Stimulated activated CD8-positive, alpha-beta memory T cell treated with anti-CD3 and anti-CD28 coated beads, Interleukin-7, amount 100 ng/mL, for 1 hour (primary cell): ENCODE measurements at places on chromosomes 12 and 14.

DNA sequence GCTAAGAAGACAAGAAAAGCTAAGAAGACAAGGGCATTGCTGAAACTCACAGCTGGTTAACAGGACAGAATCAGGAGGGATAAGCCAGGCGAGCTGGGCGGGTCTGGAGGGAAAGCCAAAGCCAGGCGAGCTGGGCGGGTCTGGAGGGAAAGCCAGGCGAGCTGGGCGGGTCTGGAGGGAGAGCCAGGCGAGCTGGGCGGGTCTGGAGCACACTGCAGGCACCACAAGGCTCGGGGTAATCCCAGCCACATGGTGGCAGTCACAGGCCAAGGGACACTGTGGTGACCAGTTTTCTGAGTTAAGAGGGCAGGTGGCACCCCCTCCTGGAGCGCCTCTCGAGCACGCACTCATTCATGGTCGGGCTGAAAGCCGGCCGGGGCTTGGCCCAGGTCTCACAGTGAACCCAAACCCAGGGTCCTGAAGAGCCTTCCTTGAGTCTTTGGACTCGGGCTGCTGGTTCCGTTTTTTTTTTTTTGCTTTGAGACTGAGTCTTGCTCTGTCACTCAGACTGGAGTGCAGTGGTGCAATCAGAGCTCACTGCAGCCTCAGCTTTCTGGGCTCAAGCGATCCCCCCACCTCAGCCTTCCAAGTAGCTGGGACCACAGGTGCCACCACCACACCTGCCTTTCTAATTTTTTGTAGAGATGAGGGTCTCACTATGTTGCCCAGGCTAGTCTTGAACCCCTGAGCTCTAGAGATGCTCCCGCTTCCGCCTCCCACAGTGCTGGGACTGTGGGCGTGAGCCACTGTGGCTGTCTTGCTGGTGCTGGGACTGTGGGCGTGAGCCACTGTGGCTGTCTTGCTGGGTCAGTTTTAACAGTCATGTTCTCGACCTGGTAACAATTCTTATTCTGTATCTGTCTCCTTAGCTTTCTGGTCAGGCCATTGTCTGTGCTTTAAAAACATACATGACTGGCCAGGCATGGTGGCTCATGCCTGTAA, 40.2 kb downstream of the HSP90AA1 start:
- no peak for DNase-seq

DNA sequence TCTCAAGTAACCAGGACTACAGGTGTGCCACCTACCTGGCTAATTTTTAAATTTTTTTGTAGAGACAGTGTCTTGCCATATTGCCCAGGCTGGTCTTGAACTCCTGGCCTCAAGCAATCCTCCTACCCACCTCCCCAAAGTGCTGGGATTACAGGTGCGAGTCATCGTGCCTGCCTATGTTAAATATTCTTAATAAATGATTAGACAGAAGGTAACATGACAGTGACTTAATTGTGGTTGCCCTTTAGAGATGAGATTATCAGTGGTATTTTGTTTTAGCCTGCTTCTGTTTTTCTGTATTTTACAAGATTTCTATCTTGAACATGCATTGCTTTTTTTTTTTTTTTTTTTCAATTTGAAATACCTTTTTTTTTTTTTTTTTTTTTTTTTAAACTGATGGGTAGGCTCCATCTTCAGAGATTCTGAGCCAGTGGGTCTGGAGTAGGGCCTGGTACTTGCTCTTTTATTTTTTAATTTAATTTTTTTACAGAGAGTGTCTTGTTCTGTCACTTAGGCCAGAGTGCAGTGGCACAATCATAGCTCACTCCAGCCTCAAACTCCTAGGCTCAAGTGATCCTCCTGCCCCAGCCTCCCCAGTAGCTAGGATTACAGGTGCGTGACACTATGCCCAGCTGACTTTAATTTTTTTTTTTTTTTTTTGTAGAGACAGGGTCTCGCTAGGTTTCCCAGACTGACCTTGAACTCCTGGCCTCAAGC, 88.4 kb downstream of the BORCS5 start:
- no peak for DNase-seq

DNA sequence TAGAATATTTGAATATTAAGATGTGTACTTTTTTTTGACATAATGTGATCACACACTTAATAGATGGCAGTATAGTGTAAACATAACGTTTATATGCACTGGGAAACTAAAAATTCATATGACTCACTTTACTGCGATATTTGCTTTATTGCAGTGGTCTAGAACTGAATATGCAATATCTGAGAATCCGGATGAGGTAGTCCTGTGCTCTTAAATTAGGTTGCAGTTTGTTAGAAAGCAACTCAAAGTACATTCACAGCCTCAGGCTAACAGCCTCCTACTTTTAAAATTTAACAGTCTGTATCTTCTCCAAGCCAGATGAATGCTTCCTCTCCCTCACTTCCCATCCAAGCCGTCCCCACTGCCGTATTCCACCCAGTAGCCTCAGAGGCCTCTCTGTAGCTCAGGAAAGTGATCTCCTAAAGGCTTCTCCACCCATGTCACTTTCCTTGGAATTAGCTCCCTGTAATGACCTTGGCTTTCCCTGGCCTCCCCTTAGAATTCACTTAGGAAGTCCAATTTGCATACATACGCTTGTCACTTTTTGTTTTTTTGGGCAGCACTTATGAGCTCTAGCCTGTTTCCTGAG, 43.7 kb downstream of the TESPA1 start:
- DNase-seq, result no peak

GRCh38 chr12:5138845-5139244, 95.2 kb downstream of the KCNA5 start:
- DNase-seq, result no peak

GRCh38 chr14:56659378-56659777, 79.8 kb downstream of the TMEM260 start:
- DNase-seq, result no peak

- DNase-seq, result no peak
These were observed 20.7 kb downstream of the PELI2 start for GRCh38 chr14:56138928-56139327.

DNA sequence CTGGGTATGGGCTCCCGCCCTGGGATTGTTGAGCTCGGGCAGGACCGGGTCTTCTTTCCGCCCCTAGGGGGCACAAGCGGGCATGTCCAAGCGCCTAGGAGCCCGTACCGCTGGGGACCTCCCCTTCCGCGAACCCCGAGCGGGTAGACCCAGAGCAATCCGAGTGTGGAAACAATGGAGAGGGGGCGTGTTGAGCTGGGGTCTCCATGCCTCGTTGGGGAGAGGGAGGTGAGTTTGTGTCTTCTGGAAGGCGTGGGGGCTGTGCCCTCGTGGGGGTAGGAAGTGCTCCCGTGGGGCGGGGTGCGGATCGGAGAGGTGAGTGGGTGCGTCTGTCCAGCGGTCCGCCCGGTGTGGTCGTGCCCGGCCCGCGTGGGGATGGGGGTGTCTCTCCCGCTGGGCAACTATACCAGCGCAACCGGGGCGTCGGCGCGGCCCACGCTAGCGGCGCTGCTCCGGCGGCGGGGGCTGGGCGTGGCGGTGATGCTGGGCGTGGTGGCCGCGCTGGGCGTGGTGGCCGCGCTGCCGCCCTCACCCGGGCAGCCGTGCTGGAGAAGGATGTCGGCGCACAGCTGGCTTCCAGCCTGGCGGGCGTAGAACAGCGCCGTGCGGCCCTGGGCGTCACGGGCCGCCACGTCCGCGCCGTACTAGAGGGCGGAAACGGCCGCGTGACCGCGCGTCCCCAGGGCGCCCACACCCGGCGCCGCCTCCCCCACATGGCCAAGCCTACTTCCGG, 12.2 kb downstream of the AGAP2 start:
- DNase-seq, result no peak

GRCh38 chr12:92648242-92649031, 54.4 kb upstream of the PLEKHG7 start:
- no peak for DNase-seq

DNA sequence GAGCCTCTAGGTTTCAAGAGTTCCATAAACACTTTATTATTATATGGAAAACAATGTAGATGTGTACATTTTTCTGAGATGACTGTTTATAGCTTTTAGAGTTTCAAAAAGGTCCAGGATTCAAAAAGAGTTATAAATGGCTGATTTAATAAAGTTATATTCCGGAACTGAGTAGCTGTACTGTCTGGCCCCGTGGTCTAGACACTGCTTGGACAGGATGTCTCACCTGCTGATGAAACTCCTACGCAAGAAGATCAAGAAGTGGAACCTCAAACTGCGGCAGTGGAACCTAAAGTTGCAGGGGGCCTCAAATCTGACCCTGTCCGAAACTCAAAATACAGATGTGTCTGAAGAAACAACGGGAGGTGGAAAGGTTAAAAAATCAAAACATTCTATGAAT, 69.7 kb downstream of the DCAF5 start:
- DNase-seq, result no peak

DNA sequence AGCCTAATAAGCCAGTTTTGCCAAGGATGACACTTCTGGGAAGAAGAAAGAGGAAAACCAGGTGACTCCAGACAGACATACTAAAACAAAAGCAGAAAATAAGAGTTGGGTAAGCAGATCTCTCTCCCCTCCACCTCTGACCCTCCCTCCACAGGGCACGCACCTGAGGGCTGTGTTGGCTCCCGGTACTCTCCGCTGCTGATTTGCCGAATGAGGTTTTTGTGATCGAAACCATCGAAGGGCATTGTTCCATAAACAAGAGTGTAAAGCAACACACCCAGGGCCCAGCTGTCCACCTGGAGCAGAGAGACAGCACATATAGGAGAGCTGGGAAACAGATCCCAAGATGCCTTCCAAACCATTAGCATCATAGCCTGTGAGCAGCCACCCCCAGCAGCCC, 68.1 kb downstream of the NUAK1 start:
- no peak for DNase-seq

- DNase-seq, result no peak
These were observed 159.6 kb upstream of the PZP start for GRCh38 chr12:9367828-9368227.

DNA sequence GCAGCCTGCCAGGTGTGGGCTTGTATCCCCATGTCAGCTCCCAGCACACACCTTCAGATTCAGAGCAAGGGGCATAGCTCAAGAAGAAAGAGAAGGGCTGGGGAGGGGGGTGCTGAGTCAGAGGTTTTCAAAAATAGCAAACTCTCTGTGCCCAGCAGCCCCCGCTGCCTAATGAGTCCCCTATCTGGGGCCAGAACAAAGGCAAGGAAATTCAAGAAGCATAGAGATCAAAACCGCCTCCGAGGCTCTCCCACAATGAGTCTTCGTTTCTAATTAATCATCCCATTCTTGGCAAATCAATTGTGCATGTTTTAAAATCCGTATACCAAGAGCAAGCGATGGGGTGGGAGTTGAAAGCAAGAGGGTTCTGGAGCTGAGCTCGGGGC, 19.5 kb upstream of the CMKLR1 start:
- DNase-seq, result no peak

GRCh38 chr14:35352274-35353233, 52.0 kb downstream of the NFKBIA start:
- DNase-seq, result no peak

DNA sequence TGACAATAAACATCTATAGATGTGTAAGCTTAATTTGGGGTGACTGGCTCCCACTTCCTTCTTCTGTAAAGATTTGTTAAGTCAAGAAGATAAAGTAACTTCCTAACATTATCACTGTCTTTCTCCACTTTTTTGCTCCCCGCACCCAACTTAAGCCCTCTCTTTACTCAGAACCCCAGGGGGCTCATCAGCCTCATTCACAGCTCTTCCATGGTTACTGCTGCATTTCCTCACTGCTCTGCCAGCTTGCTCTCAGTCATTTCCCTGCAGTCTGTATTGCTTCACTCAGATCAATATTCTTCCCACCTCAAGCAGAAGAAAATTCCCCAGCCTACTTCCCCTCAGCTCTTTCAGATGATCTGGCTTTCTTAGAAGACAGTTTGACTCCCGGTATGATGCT, 102.0 kb downstream of the PIK3C2G start:
- no peak for DNase-seq

- DNase-seq, result no peak
These were observed 80.8 kb downstream of the ZNF664 start for GRCh38 chr12:124053851-124054250.
